ENCODE measurements at places on chromosomes 3 and 15.
A peak's percentile ranks its signal among the peaks of the same experiment; 100 is the strongest.

DNA sequence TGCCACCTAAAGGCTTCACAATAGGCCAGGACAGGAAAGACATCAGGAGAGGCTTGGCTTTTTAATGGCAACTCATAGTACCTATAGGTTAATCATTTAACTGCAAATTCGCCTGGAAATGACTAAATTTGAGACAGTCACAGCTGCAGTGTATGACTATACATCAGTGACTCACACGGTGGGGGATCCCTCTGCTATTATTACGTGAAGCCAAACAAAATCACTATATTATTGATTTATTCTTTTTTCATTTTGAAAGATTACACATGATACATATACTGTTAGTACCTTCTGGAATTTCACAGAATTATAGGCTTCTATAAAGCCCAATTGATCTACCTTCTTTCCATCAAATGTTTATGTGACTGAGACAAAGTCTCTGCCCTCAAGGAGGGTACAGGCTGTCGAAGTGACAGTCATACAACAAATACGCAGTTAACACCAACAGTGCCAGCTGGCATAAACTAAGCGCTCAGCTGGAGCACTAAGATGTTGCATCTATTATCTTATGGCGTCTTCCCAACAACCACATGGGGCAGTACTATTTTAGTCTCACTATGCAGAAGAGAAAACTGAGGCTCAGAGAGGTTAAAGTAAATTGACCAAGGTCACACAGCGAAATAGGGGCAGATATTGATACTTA lies 82.0 kb upstream of the LMOD3 start:
- H3K4me1 ChIP-seq: peaks cover 8% of the 10 kb centered on the region
- H3K4me3 ChIP-seq: no peak overlapping the region
- no peaks in the 10 kb centered on the region for H3K27me3 ChIP-seq
- no peak overlapping the region for H3K27ac ChIP-seq
- no peak for DNase-seq

GRCh38 chr3:45664578-45664977 lies 24.6 kb upstream of the SACM1L start:
- H3K4me3 ChIP-seq: peak overlapping the region; percentile 64
- H3K4me1 ChIP-seq: peaks cover 14% of the 10 kb centered on the region
- H3K27me3 ChIP-seq: no peaks in the 10 kb centered on the region
- DNase-seq: peak; percentile 56
- peak overlapping the region; percentile 70 for H3K27ac ChIP-seq

- no peaks in the 10 kb centered on the region for H3K36me3 ChIP-seq
- DNase-seq: no peak
- no peaks in the 10 kb centered on the region for H3K4me1 ChIP-seq
- H3K4me3 ChIP-seq: no peak overlapping the region
- H3K27ac ChIP-seq: no peak overlapping the region
- H3K27me3 ChIP-seq: no peaks in the 10 kb centered on the region
Observed at GRCh38 chr15:37921527-37922385, 12.7 kb upstream of the TMCO5A start.

DNA sequence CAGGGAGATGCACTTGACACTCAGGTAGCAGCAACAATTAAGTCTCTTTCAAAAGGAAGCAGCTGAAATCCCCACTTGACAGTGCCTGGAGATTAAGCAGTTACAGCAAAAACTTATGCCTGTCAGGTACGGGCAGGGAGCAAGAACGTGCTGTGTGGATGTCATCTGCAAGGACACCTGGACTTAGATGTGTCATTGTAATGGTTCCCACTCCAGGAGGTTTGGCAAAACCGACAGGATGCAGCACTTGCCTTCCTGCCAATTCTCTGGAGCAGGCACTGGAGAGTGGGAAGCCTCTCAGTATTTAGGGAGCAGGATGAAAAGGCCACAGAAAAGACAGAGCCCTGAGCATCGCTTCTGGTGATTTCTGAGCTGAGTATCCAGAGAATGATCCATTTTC lies 292.4 kb downstream of the PDCD6IP start:
- H3K36me3 ChIP-seq: no peaks in the 10 kb centered on the region
- no peak overlapping the region for H3K27ac ChIP-seq
- no peaks in the 10 kb centered on the region for H3K27me3 ChIP-seq
- no peaks in the 10 kb centered on the region for H3K4me1 ChIP-seq

- H3K27ac ChIP-seq: no peak overlapping the region
- no peak for DNase-seq
- no peaks in the 10 kb centered on the region for H3K36me3 ChIP-seq
Observed at GRCh38 chr3:60855250-60855649, 396.0 kb downstream of the FHIT start.

- no peak for DNase-seq
- H3K27me3 ChIP-seq: no peaks in the 10 kb centered on the region
- H3K27ac ChIP-seq: no peak overlapping the region
- H3K4me1 ChIP-seq: no peaks in the 10 kb centered on the region
- no peak overlapping the region for H3K4me3 ChIP-seq
Observed at GRCh38 chr3:106355873-106356272, 487.1 kb upstream of the CBLB start.

GRCh38 chr3:36677331-36678007 lies 86.9 kb downstream of the DCLK3 start:
- H3K27ac ChIP-seq: no peak overlapping the region
- no peaks in the 10 kb centered on the region for H3K36me3 ChIP-seq
- no peak for DNase-seq
- no peaks in the 10 kb centered on the region for H3K27me3 ChIP-seq
- no peak overlapping the region for H3K4me3 ChIP-seq
- no peaks in the 10 kb centered on the region for H3K4me1 ChIP-seq

DNA sequence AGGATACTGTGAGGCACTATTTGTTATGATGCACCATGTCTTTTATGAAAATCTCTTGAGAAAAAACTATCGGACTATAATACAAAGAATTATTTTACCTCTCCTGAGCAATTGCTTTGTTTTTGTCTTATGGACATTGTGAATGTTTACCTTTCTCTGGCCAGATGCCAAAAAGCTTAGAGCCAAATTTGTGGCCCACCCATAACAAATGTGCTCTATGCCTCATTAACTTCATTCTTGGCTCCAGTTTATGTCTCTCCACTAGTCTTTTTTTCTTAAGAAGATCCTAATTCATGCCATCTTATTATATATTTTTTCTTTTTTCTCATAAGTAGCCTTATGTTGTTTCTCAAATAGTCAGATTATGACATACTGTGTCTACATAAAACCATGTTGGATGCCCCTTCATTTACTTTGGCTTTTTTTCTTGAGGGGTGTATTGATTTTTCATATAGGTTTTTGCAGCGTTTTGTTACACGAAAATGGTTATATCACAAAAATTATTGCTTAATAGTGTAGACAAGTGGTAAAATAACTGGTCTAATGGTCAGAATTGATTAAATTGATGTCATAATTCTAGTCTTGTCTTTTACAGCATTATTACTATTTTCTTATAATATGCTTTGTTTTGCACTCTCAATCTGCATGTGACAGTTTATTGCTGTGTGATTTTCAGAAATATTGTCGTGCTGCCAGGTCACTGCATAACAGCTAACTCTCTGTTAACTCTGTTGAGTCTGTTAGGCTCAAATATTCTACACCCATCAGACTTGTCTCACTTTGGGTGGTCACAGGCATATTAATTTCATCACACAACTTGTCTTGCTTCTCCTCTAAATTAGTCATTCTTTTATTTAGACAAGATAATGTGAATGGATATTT lies 18.2 kb downstream of the SENP8 start:
- H3K4me1 ChIP-seq: no peaks in the 10 kb centered on the region
- no peaks in the 10 kb centered on the region for H3K36me3 ChIP-seq
- H3K4me3 ChIP-seq: no peak overlapping the region
- no peaks in the 10 kb centered on the region for H3K27me3 ChIP-seq

- no peaks in the 10 kb centered on the region for H3K4me1 ChIP-seq
- no peak overlapping the region for H3K4me3 ChIP-seq
- no peaks in the 10 kb centered on the region for H3K36me3 ChIP-seq
- no peaks in the 10 kb centered on the region for H3K27me3 ChIP-seq
Observed at GRCh38 chr15:73321496-73322450, 47.0 kb downstream of the HCN4 start.

DNA sequence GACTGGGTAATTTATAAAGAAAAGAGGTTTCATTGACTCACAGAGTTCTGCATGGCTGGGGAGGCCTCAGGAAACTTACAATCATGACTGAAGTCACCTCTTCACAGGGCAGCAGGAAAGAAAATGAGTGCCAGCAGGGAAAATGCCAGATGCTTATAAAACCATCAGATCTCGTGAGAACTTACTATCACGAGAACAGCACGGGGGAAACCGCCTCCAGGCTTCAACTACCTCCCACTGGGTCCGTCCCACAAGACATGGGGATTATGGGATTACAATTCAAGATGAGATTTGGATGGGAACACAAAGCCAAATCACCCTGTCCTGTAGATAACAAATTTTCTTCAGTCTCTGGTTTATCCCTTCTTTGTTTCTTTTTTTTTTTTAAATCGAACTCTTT lies 31.0 kb upstream of the AVEN start:
- no peaks in the 10 kb centered on the region for H3K36me3 ChIP-seq
- H3K4me3 ChIP-seq: no peak overlapping the region
- no peak overlapping the region for H3K27ac ChIP-seq
- H3K4me1 ChIP-seq: no peaks in the 10 kb centered on the region

GRCh38 chr15:70555713-70556112 lies 207.6 kb downstream of the UACA start:
- no peak overlapping the region for H3K4me3 ChIP-seq
- no peak overlapping the region for H3K27ac ChIP-seq
- H3K4me1 ChIP-seq: peaks cover 26% of the 10 kb centered on the region
- DNase-seq: no peak
- H3K36me3 ChIP-seq: no peaks in the 10 kb centered on the region

- no peak overlapping the region for H3K27ac ChIP-seq
- peaks cover 6% of the 10 kb centered on the region for H3K36me3 ChIP-seq
- DNase-seq: no peak
- peaks cover 8% of the 10 kb centered on the region for H3K4me1 ChIP-seq
- no peaks in the 10 kb centered on the region for H3K27me3 ChIP-seq
- no peak overlapping the region for H3K4me3 ChIP-seq
Observed at GRCh38 chr3:152438181-152438580, 169.5 kb downstream of the MBNL1 start.

DNA sequence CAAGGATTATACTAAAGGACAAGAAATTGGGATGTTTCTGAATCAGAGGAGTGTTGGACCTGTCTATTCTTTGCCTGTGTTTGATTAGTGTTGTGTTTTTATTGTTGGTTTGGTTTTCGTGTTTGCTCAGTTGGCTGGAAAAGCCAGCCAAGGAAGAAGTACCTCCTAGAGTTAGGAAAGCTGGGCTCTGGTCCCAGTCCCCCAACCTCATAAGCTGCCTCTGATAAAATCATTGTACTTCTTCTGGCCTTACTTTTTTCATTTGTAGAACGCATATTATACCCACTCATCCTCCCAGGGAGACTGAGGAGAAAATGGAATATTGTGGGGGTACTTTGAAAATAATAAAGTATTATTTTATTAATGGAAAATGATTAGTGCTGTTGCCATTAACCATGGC lies 177.4 kb upstream of the TRIM42 start:
- no peak for DNase-seq
- no peak overlapping the region for H3K27ac ChIP-seq
- H3K27me3 ChIP-seq: no peaks in the 10 kb centered on the region
- H3K4me1 ChIP-seq: no peaks in the 10 kb centered on the region
- no peaks in the 10 kb centered on the region for H3K36me3 ChIP-seq
- H3K4me3 ChIP-seq: no peak overlapping the region

GRCh38 chr3:42631620-42632019 lies 21.9 kb upstream of the ZBTB47 start:
- no peaks in the 10 kb centered on the region for H3K4me1 ChIP-seq
- no peak overlapping the region for H3K4me3 ChIP-seq
- H3K36me3 ChIP-seq: peaks cover 61% of the 10 kb centered on the region
- DNase-seq: no peak
- no peaks in the 10 kb centered on the region for H3K27me3 ChIP-seq

DNA sequence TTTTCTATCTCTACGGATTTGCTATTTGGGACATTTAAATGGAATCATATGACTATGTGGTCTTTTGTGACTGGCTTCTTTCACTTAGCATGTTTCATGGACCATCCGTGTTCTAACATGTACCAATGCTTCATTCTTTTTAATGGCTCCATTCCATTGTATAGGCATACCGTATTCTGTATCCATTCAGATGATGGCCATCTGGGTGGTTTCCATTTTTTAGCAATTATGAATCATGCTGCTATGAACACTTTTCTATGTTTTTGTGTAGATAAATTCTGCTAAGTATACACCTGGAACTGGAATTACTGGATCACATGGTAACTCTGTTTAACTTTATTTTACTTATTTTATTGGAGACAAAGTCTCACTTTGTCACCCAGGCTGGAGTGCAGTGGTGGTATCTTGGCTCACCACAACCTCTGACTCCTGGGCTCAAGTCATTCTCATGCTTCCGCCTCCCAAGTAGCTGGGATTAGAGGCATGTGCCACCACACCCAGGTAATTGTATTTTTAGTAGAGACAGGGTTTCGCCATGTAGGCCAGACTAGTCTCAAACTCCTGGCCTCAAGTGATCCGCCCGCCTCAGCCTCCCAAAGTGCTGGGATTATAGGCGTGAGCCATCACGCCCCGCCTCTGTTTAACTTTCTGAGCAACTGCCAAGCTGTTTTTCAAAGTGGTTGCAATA lies 13.4 kb downstream of the UBP1 start:
- no peak overlapping the region for H3K4me3 ChIP-seq
- no peak overlapping the region for H3K27ac ChIP-seq
- H3K36me3 ChIP-seq: peaks cover 24% of the 10 kb centered on the region
- H3K27me3 ChIP-seq: no peaks in the 10 kb centered on the region
- no peak for DNase-seq
- H3K4me1 ChIP-seq: peaks cover 11% of the 10 kb centered on the region

GRCh38 chr3:116863822-116864589 lies 154.4 kb downstream of the TUSC7 start:
- H3K27ac ChIP-seq: no peak overlapping the region
- no peaks in the 10 kb centered on the region for H3K27me3 ChIP-seq
- H3K4me1 ChIP-seq: no peaks in the 10 kb centered on the region
- DNase-seq: no peak
- H3K36me3 ChIP-seq: no peaks in the 10 kb centered on the region
- no peak overlapping the region for H3K4me3 ChIP-seq

DNA sequence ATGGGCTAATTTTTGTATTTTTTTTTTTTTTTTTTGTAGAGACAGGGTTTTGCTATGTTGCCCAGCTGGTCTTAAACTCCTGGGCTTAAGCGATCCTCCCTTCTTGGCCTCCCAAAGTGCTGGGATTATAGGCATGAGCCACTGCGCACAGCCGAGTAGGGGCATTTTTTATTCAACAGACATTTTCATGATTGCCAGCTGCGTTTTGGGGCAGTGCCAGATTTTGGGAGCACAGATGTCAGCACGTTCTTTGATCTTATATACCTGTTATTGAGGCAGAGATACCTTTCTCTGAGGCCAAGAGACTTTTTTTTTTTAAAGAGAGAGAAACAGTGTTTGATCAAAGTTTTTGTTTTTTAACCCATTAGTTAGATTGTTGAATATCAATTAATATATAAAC lies 16.8 kb downstream of the NEO1 start:
- no peaks in the 10 kb centered on the region for H3K4me1 ChIP-seq
- no peaks in the 10 kb centered on the region for H3K27me3 ChIP-seq
- no peak overlapping the region for H3K27ac ChIP-seq
- DNase-seq: no peak

GRCh38 chr15:89652666-89653065 lies 2.6 kb downstream of the KIF7 start:
- H3K4me3 ChIP-seq: no peak overlapping the region
- peaks cover 17% of the 10 kb centered on the region for H3K27me3 ChIP-seq
- H3K36me3 ChIP-seq: no peaks in the 10 kb centered on the region
- peaks cover 5% of the 10 kb centered on the region for H3K4me1 ChIP-seq

GRCh38 chr15:74662064-74662860 lies 33.6 kb downstream of the EDC3 start:
- H3K4me1 ChIP-seq: no peaks in the 10 kb centered on the region
- H3K27ac ChIP-seq: no peak overlapping the region
- no peak overlapping the region for H3K4me3 ChIP-seq

- H3K27ac ChIP-seq: peak overlapping the region; percentile 74
- no peaks in the 10 kb centered on the region for H3K36me3 ChIP-seq
- DNase-seq: no peak
- H3K4me1 ChIP-seq: peaks cover 31% of the 10 kb centered on the region
- no peaks in the 10 kb centered on the region for H3K27me3 ChIP-seq
Observed at GRCh38 chr3:177145381-177145780, 51.9 kb downstream of the TBL1XR1 start.
